Fibroblast of lung (primary cell): ENCODE measurements at places on chromosomes 7 and 10.

DNA sequence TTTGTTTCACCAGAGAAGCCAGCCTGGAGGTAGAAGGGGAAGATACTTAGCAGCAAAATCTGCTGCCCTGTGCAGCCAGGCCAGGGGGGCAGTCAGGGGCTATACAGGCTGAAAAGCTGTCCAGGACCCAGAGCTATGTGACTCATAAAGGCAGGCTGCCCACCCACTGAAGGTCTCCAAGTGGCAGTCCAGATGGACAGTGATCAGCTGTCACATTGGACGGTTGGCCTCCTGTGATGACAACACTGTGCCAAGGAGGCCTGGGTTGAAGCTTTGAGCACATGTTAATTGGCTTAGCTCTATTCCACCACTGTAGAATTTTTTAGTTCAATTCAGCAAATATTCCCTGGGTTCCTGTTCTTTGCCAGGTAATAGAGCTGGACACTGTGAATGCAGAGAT lies 577.3 kb upstream of the GALNT17 start:
- DNase-seq = no peak
- no peak overlapping the region for H3K4me3 ChIP-seq
- no peaks in the 10 kb centered on the region for H3K4me1 ChIP-seq
- no peak overlapping the region for H3K27ac ChIP-seq
- no peaks in the 10 kb centered on the region for H3K27me3 ChIP-seq

- H3K4me1 ChIP-seq = no peaks in the 10 kb centered on the region
- no peak for DNase-seq
- H3K36me3 ChIP-seq = no peaks in the 10 kb centered on the region
These were observed 69.4 kb downstream of the FAM53B start for GRCh38 chr10:124674768-124675222.

GRCh38 chr7:47282790-47283496 lies 299.0 kb downstream of the TNS3 start:
- H3K27ac ChIP-seq = no peak overlapping the region
- H3K4me3 ChIP-seq = no peak overlapping the region
- peaks cover 35% of the 10 kb centered on the region for H3K36me3 ChIP-seq
- H3K4me1 ChIP-seq = no peaks in the 10 kb centered on the region

GRCh38 chr10:127880557-127880956 lies 12.2 kb downstream of the CLRN3 start:
- H3K36me3 ChIP-seq = no peaks in the 10 kb centered on the region
- H3K4me3 ChIP-seq = no peak overlapping the region
- no peak overlapping the region for H3K27ac ChIP-seq
- no peaks in the 10 kb centered on the region for H3K27me3 ChIP-seq
- H3K4me1 ChIP-seq = no peaks in the 10 kb centered on the region

GRCh38 chr7:159317294-159317693 lies 172.6 kb upstream of the VIPR2 start:
- H3K36me3 ChIP-seq = no peaks in the 10 kb centered on the region
- no peaks in the 10 kb centered on the region for H3K27me3 ChIP-seq
- no peaks in the 10 kb centered on the region for H3K4me1 ChIP-seq
- DNase-seq = no peak
- no peak overlapping the region for H3K4me3 ChIP-seq
